Aorta (tissue), 5 donors: ENCODE measurements at places on chromosomes 5 and 9. TPM values are rescaled to one million over a fixed set of nuclear protein-coding genes. Genes with fewer than 3 reads are reported as not detected.

GRCh38 chr5:178115814-178116142, 2.4 kb downstream of the N4BP3 start:
- H3K4me3 ChIP-seq = no peak overlapping the region
- no peaks in the 10 kb centered on the region for H3K27me3 ChIP-seq
- H3K36me3 ChIP-seq = no peaks in the 10 kb centered on the region
- no peak overlapping the region for H3K27ac ChIP-seq
- no peak for DNase-seq

DNA sequence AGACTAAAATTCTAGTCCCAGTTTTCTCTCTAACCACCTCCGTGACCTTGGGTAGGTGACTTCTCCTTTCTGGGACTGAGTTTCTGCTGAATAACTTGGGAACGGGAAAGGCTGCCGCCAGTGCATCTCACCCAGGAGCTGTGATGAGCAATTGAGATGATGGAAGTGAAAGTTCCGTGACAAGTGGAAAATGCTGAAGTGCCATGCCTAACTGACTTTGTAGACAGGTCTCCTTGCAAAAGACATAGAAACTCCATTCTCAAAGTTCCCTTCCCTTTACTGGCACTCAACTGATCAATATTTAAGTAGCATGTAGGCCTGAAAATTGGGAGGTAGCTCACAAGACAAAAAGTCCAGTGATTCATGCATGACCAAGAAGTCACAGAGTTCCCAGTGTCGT, 6.3 kb upstream of the ADAM19 start:
- H3K36me3 ChIP-seq = no peaks in the 10 kb centered on the region
- no peak overlapping the region for H3K4me3 ChIP-seq
- H3K27ac ChIP-seq = no peak overlapping the region
- H3K4me1 ChIP-seq = no peaks in the 10 kb centered on the region
- no peak for DNase-seq

- no peak overlapping the region for H3K27ac ChIP-seq
- no peak overlapping the region for H3K4me3 ChIP-seq
- H3K27me3 ChIP-seq = no peaks in the 10 kb centered on the region
- no peaks in the 10 kb centered on the region for H3K4me1 ChIP-seq
Observed at GRCh38 chr5:74582853-74583252, 57.7 kb downstream of the ENC1 start.

- DNase-seq = no peak
- H3K36me3 ChIP-seq = no peaks in the 10 kb centered on the region
- H3K4me3 ChIP-seq = no peak overlapping the region
- H3K27ac ChIP-seq = no peak overlapping the region
- no peaks in the 10 kb centered on the region for H3K4me1 ChIP-seq
Observed at GRCh38 chr5:26942481-26942880, 95.9 kb downstream of the CDH9 start.

The GFRA3 gene
- total RNA-seq = 0.55 TPM
